ENCODE measurements at places on chromosomes 3 and 15.

DNA sequence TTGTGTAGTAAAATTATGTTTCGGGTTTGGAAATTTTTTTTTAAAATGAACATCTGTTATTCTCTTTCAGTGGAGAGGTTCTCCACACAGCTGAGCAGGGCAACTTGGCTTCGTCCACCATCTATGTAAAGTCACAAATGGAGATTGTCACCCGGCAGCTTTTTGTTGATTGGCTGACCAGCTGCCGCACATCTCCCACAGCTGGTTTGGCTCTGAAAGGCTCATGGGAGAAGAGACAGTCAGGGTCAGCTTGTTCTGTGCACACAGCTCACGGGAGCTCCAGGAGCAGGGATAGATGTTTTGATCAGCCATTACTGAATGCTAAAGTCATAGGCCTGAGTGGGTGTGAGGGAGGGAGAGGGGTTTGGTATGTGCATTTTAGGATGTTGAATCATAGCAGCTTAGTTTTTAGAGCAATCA, 12.9 kb upstream of the CCDC80 start:
- DNase-seq: no peak

GRCh38 chr3:188853856-188854771, 317.7 kb upstream of the TPRG1 start:
- no peak for DNase-seq

DNA sequence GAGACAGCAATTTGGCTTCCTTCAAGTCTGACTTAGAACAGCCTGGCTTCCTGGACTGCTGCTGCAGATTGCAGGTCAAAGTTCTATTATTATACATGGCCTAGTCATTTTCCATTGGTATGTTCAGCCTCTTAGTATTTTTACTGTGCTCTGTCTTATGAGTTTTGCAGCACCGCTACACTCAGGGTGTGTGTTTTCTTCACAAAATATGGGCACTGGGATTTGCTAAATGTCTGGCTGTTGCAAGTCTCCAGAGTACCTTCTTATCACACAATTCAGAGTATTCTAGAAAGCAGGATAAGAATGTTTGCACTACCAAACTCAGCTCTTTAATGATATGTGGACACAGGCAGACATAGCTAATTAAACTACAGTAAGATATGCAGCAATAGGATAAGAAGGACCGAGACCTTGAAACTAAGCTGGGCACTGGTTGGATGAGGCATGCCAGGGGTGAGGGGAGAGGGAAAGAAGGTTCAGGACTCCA, 203.0 kb upstream of the PDZRN3 start:
- DNase-seq: no peak

DNA sequence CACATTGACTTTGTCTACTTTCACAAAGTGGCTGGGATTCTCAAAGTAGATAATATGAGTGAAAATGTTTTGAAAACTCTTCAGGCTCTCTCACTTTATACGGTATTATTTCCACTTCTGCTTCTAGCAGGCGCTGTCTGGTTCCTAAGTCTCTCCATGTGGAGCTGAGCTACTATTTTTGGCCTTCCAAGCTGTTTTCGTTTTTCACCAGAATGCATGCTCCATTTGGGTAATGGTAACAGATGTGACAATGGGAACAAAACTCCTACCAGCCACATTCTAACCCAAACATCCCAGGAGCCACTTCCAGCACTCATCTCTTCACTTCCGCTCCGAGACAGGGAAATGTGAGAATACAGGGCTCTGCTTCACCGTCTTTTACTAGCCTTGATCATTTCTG, 586.7 kb downstream of the NTRK3 start:
- DNase-seq: no peak

GRCh38 chr15:81095690-81096365, 38.2 kb upstream of the CFAP161 start:
- no peak for DNase-seq

Data from iPS DF 19.7 (cell line).